ENCODE measurements at places on chromosomes 4 and X. TPM values are rescaled to one million over a fixed set of nuclear protein-coding genes. Genes with fewer than 3 reads are reported as not detected.

GRCh38 chr4:106614441-106614840, 245.9 kb upstream of the GIMD1 start:
- no peaks in the 10 kb centered on the region for H3K27me3 ChIP-seq
- no peaks in the 10 kb centered on the region for H3K36me3 ChIP-seq
- H3K4me1 ChIP-seq: no peaks in the 10 kb centered on the region
- no peak overlapping the region for H3K4me3 ChIP-seq
- H3K27ac ChIP-seq: no peak overlapping the region
- peak; percentile 15 for DNase-seq

DNA sequence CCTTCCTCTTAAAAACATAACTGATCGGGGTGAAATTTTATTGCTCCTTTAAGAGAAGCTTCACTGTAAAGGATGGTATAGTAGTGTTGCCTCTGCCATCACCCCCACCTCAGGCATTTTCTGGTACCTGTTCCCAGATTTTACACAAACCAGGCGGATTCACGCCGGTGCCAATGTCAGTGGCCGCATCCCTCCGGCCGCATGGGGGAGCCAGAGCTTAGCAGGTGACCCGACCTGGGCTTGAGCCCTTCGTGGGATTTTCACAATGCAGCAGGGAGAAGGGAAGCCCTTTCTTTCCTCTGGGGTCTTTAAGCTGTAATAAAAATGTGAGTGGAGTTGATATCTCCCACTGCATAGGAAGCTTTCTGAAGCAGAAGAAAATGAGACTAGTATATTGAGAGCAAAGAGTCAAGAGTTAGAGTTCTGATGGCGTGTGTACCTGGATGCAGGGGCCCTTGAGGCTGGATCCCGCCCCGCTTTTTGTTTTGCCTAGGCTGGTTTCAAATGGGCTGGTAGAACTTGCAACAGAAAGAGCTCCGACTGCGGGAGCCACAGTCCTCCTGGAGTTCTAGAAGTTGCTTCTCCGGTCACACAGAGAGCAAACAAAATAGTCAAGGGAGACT, 59.4 kb downstream of the POLR2B start:
- H3K27ac ChIP-seq: no peak overlapping the region
- H3K27me3 ChIP-seq: no peaks in the 10 kb centered on the region
- peak; percentile 67 for DNase-seq

RADX gene
- total RNA-seq: 4.8 TPM

MAGEE2 gene
- total RNA-seq: not detected

DNA sequence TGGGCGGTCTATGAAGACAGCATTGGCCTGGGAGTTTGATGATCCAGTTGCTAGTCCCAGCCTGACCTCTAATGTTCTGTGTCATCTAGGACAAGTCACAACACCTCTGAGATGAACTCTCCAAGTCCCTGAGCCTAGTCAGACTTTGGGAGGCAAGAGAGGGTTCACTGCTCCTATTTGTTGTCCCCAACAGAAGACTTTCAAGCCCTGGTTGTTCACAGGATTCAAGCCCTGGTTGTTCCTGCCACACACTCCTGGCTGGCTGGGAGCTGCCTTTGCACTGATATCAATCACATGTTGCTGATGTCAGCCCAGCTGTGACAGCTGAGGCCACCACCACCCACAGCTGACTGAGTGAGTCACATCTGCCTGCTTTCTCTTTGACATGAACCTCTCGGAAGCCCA, 253.2 kb upstream of the RASGEF1B start:
- DNase-seq: peak; percentile 65
- H3K4me3 ChIP-seq: no peak overlapping the region
- H3K27me3 ChIP-seq: no peaks in the 10 kb centered on the region
- peaks cover 10% of the 10 kb centered on the region for H3K4me1 ChIP-seq

CT45A3 gene
- not detected for total RNA-seq

DNA sequence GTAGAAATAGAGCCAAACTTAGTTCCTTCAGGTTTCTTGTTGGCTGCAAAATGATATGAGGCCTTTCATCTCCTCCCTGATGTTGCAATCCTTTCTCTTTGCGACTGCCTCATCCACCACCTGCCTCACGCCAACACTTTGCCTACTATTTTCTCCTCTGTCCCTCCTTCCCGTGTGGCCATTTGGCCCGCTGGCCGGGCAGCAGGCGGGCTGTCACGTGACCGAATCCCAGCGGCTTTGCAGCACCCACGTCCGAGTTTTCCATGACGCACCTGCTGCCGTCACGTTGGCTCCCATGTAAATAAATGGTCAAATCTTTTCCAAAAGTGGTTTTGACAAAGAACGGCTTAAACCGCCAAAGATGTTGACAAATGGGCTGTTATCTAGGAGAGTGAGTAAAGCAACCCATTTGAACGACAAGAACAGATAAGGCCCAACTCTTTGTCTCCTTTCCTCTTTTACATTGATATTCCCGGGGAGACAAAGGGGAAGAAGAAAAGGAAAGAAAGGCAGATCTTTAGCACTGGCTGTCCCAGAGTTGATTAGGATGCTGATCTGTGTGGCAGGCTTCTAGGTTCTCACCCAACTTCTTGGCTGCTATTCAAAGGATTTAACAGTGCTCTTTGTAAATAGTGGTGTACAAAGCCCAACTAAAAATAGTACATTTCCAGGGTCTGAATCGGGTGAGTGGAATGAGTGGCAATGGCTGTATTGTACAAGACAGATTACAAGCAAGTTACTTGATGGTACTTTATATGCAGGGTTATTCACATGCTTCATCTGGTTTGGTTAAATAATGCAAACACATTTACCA, 174.2 kb upstream of the JADE1 start:
- no peaks in the 10 kb centered on the region for H3K27me3 ChIP-seq
- H3K4me3 ChIP-seq: no peak overlapping the region
- peak overlapping the region; percentile 73 for H3K27ac ChIP-seq
- no peaks in the 10 kb centered on the region for H3K36me3 ChIP-seq

- no peak overlapping the region for H3K4me3 ChIP-seq
- no peak overlapping the region for H3K27ac ChIP-seq
- H3K36me3 ChIP-seq: no peaks in the 10 kb centered on the region
- no peaks in the 10 kb centered on the region for H3K27me3 ChIP-seq
- H3K4me1 ChIP-seq: no peaks in the 10 kb centered on the region
- DNase-seq: no peak
Measured at GRCh38 chr4:65696436-65696835, 26.1 kb upstream of the EPHA5 start.

FGG gene
- not detected for total RNA-seq

- no peaks in the 10 kb centered on the region for H3K36me3 ChIP-seq
- no peaks in the 10 kb centered on the region for H3K4me1 ChIP-seq
- no peaks in the 10 kb centered on the region for H3K27me3 ChIP-seq
- DNase-seq: no peak
Measured at GRCh38 chrX:56744996-56745395, 16.0 kb downstream of the NBDY start.

RP2 gene
- total RNA-seq: 21.1 TPM

DNA sequence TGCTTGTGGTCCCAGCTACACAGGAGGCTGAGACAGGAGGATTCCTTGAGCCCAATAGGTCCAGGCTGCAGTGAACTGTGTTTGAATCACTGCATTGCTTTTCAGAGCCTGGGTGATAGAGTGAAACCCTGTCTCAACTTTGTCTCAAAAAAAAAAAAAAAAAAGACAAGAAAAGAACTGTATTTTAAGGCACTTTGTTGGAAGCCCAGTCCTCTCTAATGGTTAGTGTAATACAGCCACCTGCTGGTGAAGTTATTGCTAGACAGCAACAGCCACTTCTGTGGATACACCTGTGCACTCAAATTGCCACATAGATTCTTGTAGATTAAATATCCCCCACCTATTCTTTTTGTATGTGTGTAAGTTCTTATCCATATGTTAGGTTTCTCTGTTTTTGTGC, 10.1 kb upstream of the FGG start:
- H3K27me3 ChIP-seq: peaks cover 6% of the 10 kb centered on the region
- no peaks in the 10 kb centered on the region for H3K36me3 ChIP-seq
- peaks cover 7% of the 10 kb centered on the region for H3K4me1 ChIP-seq
- no peak overlapping the region for H3K27ac ChIP-seq
- no peak overlapping the region for H3K4me3 ChIP-seq

GRCh38 chr4:118557298-118557851, 127.8 kb upstream of the METTL14 start:
- DNase-seq: no peak
- H3K4me3 ChIP-seq: no peak overlapping the region
- H3K27ac ChIP-seq: no peak overlapping the region

GRCh38 chr4:174539571-174539970, 17.3 kb upstream of the HPGD start:
- H3K4me3 ChIP-seq: no peak overlapping the region
- no peaks in the 10 kb centered on the region for H3K4me1 ChIP-seq
- no peaks in the 10 kb centered on the region for H3K36me3 ChIP-seq
- no peak for DNase-seq
- no peaks in the 10 kb centered on the region for H3K27me3 ChIP-seq

Measured in stomach (tissue), 19 donors.